Endothelial cell of umbilical vein (primary cell): ENCODE measurements at places on chromosomes 1 and 21. TPM values are rescaled to one million over a fixed set of nuclear protein-coding genes. Genes with fewer than 3 reads are reported as not detected.

DNA sequence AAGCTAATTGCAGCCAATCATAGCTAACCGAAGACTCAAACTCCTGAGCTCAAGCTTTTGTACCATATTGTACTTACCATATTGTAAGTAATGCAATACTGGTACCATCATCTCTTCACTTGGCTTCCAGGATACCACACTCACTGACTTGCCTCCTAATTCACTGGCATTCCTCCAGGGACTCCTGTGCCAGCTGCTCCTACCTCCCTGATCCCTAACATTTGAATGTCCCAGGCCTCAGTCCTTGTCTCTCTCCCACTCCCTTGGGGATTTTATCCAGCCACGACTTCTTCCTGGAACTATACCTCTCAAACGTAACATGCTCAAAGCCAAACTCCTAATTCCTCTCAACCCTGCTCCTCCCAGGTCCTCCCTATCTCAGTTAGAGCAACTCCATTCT is 33.8 kb downstream of the USP48 start:
- H3K36me3 ChIP-seq: peaks cover 15% of the 10 kb centered on the region
- no peak for DNase-seq
- H3K27me3 ChIP-seq: no peaks in the 10 kb centered on the region
- no peak overlapping the region for H3K27ac ChIP-seq

DNA sequence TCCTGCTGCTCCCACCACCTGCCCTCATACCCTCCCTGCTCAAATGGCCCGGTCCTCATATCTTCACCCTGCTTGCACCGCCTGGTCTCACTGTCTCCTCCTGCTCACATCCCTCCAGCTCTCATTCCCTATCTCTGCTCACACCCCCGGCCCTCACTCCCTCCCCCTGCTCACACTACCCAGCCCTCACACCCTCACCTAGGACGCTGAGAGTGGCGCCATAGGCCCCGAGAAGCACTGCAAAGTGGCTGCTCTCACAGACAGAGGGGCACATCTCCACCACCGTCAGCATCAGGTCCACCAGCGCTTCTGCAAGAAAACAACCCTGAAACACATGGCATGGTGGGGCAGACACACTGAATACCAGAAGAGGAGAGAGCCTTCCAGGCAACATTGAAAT is 38.6 kb downstream of the MRAP start:
- no peak overlapping the region for H3K4me3 ChIP-seq
- peaks cover 11% of the 10 kb centered on the region for H3K36me3 ChIP-seq
- no peak for DNase-seq
- no peaks in the 10 kb centered on the region for H3K27me3 ChIP-seq
- H3K4me1 ChIP-seq: peaks cover 6% of the 10 kb centered on the region

- H3K27ac ChIP-seq: no peak overlapping the region
- peak; percentile 64 for DNase-seq
- peaks cover 7% of the 10 kb centered on the region for H3K4me1 ChIP-seq
These were observed 559 bp upstream of the AGRN start for GRCh38 chr1:1019122-1019999.

GRCh38 chr21:45886610-45887026 is 95.0 kb upstream of the COL6A1 start:
- H3K27me3 ChIP-seq: no peaks in the 10 kb centered on the region
- no peak for DNase-seq
- no peak overlapping the region for H3K4me3 ChIP-seq
- H3K4me1 ChIP-seq: no peaks in the 10 kb centered on the region
- no peaks in the 10 kb centered on the region for H3K36me3 ChIP-seq
- no peak overlapping the region for H3K27ac ChIP-seq

MX2 gene
- total RNA-seq: not detected in 2 replicates

DPYD gene
- total RNA-seq: 15.1 and 17.9 TPM in 2 replicates

OR2T29 gene
- not detected in 2 replicates for total RNA-seq
